Foreskin keratinocyte (primary cell): ENCODE measurements at places on chromosomes 3 and 15. TPM values are rescaled to one million over a fixed set of nuclear protein-coding genes. Genes with fewer than 3 reads are reported as not detected.

TPRA1 gene
- total RNA-seq, result 31.5 and 34.8 TPM in 2 replicates

GTF2A2 gene
- 71.5 and 78.4 TPM in 2 replicates for total RNA-seq

FGF12 gene
- 0.04 TPM in 1 of 2 replicates, not detected in the other for total RNA-seq

RBM6 gene
- 47.3 and 52.8 TPM in 2 replicates for total RNA-seq
